ENCODE measurements at places on chromosomes 1 and 21. TPM values are rescaled to one million over a fixed set of nuclear protein-coding genes. Genes with fewer than 3 reads are reported as not detected.

DNA sequence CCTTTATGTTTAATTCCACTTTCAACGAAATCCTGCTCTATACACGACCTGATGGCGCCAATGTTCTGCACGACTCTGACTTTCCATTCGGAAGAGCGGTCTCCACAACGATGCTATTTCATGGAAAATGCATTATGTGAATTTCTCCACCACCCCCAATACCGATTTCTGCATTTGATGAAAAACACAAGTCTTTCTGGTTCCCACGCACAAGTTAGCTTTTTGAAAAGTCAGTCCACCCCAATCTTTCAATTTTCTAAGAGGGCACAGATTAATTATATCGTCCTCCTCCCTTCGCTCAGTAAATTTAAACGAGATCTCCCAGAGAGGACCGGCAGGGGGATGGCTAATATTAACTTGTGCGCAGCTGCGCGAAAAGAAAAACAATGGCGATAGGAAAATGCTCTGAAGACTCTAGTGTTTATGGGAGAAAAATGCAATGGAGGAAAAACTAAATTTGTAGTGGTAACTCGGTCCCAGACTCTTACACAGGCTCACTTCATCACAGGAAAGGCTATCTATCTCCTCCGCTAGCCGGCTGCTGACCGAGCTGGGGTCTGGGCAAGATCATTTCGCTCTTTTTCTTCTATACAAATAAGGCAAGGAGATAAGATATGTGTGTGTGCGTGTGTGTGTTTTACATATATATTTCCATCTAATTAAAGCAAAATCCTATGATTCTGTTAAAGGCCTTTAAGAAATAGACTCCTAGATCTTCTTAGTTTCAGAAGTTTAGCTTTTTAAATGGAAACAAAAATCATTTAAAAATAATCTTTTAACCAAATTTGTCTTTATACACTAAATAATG lies 1.2 kb upstream of the LHX8 start:
- no peak for DNase-seq

DNA sequence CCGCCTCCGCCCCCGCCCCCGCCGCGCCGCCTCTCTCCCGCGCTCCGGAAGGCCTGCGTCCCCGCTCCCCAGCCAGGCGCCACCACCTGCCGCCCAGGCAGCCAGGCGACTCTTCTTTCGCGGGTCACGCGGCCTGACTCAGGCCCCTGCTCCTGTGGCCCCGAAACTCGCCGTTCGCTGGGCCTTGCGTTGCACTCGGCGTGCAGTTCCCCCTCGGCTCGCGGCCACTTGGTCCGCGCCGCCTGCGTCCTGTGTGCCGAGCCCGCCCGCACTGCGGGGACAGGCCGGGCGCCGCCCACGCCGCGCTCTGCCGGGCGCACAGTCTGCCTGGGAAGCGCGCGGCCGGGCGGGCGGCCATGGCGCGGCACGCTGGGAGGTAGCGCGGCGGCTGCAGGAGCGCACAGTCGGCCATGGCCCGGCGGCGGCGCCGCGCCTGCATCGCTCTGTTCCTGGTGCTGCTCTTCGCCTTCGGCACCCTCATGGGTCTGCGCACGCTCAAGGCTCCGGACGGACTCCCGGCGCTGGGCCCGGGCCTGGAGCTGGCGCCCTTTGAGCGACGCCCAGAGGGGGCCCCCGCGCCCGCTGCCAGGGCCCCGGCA lies at the start of gene MANEAL:
Gene MANEAL, plus strand, starts transcription at position 75 of the 599 bp plus-strand sequence. Its CDS starts 336 bp downstream, at position 411.
- DNase-seq = peak; percentile 58

DNA sequence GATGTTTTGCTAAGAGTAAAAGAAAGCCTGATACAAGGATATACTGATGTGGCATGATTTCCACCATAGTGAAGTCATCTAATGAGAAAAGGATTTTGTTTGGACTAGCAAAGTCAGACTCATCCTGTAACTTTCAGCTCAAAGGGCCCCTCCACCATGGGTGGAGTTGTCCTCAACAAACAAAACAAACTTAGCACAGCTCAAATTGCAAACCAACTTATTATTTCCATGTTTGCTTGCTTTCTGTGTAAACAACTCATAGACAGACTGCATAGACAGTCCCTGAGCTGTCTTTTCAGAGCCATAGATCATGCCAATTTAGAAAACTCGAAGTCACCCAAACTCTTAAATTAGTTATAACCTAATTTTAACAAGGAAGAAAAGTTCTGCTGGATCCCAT lies 69.4 kb upstream of the VAV3 start:
- no peak for DNase-seq

Gene ZNF683
- not detected for polyA plus RNA-seq

GRCh38 chr1:59078070-59078800 lies 218.7 kb upstream of the FGGY start:
- DNase-seq = no peak

Gene PTCH2
- polyA plus RNA-seq = 5.4 TPM

GRCh38 chr1:200958597-200958996 lies 63.9 kb downstream of the INAVA start:
- DNase-seq = no peak

DNA sequence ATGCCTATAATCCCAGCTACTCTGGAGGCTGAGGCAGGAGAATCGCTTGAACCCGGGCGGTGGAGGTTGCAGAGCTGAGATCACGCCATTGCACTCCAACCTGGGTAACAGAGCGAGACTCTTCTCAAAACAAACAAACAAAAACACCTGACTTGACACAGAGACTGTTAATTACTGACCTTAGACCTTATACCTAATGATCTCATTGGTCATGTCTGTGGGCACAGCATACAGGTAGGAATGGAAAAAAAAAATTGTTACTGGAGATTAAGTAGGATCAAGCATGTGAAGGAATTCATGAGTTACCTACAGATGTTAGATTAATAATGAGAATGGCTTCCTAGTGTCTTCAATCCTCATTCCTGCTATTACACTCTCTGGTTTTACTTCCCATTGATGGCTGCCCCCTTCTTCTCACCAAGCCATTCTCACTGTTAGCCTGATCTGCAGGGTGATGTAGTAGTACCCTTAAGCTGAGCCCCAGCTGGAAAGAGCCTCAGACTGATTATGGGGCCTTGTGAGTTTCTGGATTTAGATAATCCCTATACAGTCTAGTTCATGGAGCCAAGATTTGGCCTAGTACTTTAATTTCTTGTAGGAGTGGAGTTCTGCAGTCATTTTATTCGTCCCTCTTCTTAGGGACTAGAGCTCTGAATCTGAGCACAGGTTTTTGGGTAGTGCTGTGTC lies 8.8 kb downstream of the TBCE start:
- DNase-seq = no peak

Gene PLEKHA6
- 50.3 TPM for polyA plus RNA-seq

- no peak for DNase-seq
Measured at GRCh38 chr1:29356663-29357062, 120.3 kb downstream of the PTPRU start.

GRCh38 chr1:118158924-118159323 lies 26.1 kb downstream of the SPAG17 start:
- no peak for DNase-seq

DNA sequence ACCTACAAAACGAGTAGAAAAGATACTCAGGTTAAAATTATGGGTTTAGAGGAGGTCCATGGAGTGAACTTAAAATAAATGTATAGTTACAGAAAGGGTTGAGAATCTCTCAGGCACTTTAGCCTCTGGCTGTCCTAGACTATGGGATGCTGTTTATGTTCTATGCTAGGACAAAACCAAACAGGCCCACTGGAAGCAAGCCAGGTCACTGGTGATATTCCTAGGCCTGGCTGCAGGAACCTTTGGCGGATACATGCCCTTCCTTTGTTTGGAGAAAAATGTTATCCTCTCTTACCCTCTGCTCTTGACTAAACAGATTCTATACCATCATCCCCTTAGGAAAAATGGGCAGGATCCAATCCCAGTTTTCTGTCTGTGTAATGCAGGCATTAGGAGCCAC lies 90.7 kb upstream of the DUSP10 start:
- peak; percentile 4 for DNase-seq

DNA sequence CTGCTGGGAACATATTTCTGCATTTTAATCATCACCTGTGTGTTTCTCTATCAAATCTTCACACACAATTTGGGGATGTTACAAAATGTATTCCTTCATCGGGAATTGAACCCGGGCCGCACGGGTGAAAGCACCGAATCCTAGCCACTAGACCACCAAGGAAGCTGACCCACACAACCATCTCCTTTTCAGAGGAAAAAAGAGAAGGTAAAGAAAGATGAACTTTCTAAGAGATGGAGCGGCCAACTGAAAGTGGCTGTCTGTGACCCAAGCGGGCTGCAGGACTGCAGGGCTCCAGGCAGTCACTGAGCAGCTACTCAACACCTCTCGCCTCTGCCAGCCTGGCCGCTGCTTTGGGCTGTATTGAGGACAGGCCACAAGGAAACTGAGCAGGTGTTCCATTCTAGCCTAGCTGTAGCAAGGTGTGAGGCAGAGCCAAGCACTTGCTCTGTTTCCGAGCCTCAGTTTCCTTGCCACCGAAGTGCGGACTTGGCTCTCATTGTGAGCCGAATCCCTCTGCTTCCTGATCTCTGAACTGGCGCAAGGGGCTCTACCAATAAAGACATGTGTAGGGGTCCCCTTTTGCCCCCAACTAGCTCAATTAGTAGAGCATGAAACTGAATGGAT lies 156.9 kb upstream of the NBPF11 start:
- DNase-seq = no peak

Gene RNU1-4
- not detected for polyA plus RNA-seq

GRCh38 chr1:219271818-219272535 lies 98.3 kb downstream of the LYPLAL1 start:
- no peak for DNase-seq

Gene HCRTR1
- polyA plus RNA-seq = 0.14 TPM

Gene SEMA6C
- 33.3 TPM for polyA plus RNA-seq

Gene ADORA1
- polyA plus RNA-seq = 5.5 TPM

DNA sequence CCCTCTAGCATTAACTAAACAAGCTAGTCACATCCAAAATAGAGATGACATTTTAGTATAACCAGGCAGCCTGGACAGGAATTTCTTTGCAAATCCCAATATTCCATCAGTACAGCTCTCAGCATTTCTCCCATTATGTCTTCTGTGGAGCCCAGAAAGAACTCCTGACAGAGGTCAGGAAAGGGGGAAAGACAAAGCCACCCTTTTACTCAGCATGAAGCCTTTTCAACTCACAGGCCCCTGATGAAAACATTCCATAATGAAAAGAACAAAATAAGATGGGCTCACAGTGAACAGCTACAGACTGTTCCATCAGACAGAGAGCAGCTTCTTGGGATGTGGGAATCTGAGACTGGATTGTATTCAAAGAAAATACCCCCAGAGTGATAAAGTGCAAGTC lies 80.6 kb downstream of the TEX35 start:
- no peak for DNase-seq

DNA sequence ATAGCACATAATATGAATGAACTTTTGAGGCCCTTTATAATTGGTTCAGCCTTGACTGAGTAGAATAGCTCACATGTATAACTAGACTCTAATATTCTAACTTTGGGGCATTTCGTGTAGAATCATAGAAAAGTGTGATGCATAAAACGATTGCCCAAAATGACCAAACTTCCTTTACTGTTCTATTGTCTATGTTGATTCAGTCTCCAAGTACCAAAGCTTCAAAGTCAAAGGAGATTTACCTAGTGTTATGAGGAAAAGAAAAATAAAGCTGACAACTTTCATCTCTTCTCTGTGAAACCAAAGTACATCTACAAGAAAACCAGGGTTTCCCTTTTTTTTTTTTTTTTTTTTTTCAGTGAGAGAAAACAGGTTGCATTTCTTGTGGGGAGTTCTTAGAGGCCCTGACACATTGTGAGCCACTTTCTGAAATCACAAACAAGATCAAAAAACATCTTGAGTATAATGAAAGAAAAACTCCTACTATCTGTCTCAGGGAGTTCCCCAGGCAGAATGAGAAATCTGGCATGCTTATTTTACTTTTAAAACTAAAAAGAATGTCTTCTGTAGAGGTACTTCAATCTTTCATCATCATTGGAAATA lies 183.4 kb downstream of the TNFSF18 start:
- no peak for DNase-seq

GRCh38 chr1:225937048-225937968 lies 3.7 kb downstream of the LEFTY2 start:
- no peak for DNase-seq

Gene C1orf94
- 0.06 TPM for polyA plus RNA-seq

Gene NEK7
- polyA plus RNA-seq = 42.7 TPM

GRCh38 chr1:83627045-83627444 lies 371.9 kb downstream of the TTLL7 start:
- no peak for DNase-seq

All from renal pelvis (tissue), 12 donors.